ENCODE measurements at places on chromosomes 2 and 18.
A peak's percentile ranks its signal among the peaks of the same experiment; 100 is the strongest.

GRCh38 chr2:229784791-229785190 lies 70.4 kb upstream of the DNER start:
- no peak for DNase-seq

GRCh38 chr18:77455004-77455403 lies 205.4 kb downstream of the GALR1 start:
- no peak for DNase-seq

DNA sequence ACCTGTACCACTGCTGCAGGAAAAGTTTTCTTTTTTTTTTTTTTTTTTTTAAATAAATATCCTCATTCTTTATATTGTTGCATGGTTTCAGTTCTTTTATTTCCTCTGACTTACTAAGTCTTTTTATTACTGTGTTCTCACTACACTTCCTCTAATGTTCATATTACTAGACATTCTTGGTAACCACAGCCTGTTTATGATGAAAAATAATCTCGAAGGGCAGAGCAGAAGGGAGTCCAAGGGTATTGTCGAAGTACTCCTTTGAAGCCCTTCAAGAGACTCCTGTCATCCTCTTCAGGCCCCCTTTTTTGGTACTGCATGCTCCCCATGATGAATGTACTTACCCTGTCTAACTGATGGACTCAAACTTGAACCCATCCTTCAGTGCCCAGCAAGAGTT lies 61.2 kb downstream of the RND3 start:
- DNase-seq: no peak

- no peak for DNase-seq
These were observed 687 bp downstream of the CTDP1 start for GRCh38 chr18:79680100-79680879.

- DNase-seq: no peak
These were observed 141.1 kb downstream of the CCBE1 start for GRCh38 chr18:59555995-59556659.

DNA sequence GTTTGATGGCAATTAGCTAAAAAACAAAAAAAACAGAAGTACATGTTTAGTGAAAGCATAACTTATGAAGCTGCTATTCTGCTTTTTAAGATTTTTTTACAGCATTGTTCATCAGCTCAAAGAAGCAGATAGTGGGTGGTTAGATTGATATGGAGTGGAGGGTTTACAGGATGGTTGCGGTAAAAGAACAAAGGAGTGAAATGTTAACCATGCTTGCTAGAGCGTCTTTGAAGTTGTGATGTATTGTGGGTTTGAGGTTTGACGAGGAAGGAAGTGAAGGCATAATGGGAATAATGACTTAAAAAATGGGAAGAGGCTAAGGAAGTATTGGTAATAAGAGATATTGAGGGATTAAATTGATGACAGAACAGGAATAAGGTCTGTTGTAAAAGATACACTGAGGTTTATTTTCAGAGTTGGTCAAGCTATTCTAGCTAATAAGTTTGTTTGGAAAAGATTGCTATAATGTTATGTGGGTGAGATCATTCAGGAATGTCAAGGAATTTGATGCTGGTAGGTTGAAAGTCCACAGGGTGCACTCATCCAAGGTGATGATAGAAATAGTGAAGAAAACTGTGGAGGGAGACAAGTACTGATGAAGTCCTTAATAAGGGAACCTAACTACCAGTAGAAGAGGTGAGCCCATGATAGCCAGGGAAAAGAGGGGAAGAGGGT lies 14.6 kb downstream of the SPOPL start:
- no peak for DNase-seq

- no peak for DNase-seq
These were observed 1337.9 kb upstream of the CHAC2 start for GRCh38 chr2:52429740-52430139.

DNA sequence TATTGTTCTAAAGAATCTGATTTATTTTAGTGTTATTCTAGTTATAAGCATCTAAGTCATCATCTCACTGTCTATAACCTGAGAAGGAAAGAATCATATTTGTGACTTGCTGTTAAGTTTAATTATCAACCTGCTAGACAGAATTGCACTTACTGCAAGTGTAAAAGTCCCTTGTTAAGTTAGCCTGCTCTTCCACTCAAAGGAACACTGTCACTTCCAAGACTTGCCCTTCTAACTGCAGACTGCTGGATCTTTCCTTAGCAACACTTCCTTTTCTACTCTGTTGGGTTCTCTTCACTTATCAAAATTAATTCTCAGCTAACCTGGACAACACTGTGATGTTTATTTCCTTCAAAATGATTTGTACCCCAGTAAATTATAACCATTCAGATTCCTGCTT lies 323.2 kb upstream of the TFPI start:
- DNase-seq: peak; percentile 52

DNA sequence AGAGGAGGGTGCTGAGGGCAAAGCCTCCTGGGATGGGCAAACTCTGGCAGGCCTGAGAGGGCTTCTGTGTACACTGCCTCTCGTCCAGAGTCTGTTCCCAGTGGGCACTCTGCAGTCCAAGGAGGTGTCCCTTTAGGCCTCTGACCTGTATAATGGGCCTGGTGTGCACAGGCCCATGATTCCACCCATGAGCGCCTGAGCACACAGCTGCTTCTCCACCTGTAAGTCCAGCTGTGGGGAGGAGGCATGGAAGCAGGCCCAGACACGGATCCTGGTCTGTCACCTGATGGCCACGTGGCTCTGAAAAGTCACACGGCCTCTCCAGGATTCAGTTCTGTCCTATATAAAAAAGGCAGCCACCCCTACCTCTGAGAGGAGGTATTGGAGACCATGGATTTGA lies 57.0 kb downstream of the PARD6G start:
- DNase-seq: no peak

- no peak for DNase-seq
These were observed 754 bp downstream of the ATG16L1 start for GRCh38 chr2:233252227-233252626.

DNA sequence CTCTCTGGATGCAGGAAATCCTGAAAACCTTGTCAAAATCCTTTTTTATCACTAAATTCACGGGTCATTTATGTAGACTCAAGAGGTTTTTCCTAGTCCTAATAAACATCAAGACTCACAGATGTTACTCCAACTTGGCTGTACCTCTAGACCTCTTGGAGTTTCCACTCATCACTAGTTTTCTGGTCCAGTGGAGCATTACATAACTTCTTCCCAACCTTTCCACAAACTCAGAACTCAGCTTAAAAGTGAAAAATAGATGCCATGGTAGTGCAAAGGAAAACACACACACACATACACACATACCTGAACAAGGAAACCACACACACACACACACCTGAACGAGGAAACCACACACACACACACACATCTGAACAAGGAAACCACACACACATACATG lies 807.2 kb downstream of the LRP1B start:
- no peak for DNase-seq

DNA sequence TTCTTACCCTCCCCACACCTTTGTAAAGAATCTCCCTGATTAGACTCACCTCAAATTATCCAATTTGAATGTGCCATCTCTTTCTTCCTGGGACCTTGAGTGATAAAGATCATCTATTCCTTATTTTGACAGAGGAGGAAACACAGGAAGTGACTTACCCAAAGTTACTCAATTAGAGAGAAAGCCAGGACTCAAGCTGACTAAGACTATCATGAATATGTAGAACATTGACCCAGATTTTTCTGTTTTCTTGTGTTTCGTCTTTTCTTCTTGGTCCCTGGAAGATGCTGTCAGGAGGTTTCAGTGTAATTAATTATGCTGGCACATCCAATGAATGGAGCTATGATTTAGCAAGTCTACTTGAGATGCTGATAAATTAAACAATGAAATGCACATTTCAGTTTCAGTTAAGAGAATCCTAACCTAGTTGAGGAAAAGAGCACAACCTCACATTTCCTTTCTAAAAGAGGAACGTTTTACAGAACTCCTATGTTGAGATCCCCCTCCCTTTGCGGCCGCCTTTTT lies 380.4 kb downstream of the CLIP4 start:
- no peak for DNase-seq

- DNase-seq: peak; percentile 95
These were observed 24.9 kb downstream of the BIN1 start for GRCh38 chr2:127081826-127082633.

- DNase-seq: no peak
These were observed 131.0 kb downstream of the DPP4 start for GRCh38 chr2:161943011-161943410.

- no peak for DNase-seq
These were observed 41.1 kb downstream of the IWS1 start for GRCh38 chr2:127485051-127485693.

DNA sequence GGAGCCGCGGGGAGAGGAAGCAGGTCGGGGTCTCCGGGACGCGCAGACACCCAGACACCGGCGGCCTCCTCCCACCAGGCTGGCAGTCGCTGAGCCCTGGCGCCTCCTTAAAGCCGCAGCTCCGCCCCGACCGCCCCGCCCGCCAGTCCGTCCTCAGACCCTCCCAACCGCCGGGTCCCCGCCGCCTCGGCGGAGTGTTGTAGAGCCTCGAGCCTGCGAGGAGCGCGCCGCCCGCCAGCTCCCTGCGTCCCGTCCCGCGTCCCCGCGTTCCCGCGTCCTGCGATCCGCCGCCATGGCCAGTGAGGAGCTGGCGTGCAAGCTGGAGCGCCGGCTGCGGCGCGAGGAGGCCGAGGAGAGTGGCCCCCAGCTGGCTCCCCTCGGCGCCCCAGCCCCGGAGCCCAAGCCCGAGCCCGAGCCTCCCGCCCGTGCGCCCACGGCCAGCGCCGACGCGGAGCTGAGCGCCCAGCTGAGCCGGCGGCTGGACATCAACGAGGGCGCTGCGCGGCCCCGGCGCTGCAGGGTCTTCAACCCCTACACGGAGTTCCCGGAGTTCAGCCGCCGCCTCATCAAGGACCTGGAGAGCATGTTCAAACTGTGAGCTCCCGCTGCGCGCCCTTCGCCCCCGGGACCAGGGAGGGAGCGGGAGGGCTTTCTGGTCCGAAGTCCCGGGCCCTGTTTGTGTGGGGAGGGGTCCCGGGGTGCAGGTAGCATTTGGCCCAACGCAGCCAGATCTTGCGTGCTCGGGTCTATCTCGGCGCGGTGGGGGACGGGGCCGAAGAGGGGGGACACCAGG lies at the start of gene EFHD1:
Gene EFHD1 (plus strand): TSS at position 192 of the 793 bp plus-strand sequence. CDS start 101 bp downstream, at position 293.
- DNase-seq: peak; percentile 89

- DNase-seq: peak; percentile 37
These were observed 71.1 kb downstream of the DSC3 start for GRCh38 chr18:30971338-30971956.

DNA sequence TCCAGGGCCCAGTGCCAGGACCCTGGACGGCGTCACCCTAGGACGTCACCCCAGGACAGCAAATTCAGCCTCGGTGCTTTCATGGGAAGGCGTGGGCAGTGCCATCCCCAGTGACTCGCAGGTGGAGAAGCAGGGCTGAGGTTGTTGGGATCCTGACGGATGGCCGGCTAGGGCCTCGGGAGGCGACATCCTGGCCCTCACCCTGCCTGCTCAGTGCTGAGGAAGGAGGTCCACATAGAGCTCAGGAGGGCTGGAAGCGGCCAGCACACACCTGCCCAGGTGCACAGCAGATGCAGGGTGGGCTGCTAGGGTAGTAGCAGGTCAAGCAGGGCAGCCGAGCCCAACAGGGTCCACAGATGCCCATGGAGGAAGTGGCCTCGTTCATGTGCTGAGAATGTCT lies 482.0 kb upstream of the SALL3 start:
- DNase-seq: no peak
